ENCODE measurements at places on chromosomes 7 and 10. TPM values are rescaled to one million over a fixed set of nuclear protein-coding genes. Genes with fewer than 3 reads are reported as not detected.

DNA sequence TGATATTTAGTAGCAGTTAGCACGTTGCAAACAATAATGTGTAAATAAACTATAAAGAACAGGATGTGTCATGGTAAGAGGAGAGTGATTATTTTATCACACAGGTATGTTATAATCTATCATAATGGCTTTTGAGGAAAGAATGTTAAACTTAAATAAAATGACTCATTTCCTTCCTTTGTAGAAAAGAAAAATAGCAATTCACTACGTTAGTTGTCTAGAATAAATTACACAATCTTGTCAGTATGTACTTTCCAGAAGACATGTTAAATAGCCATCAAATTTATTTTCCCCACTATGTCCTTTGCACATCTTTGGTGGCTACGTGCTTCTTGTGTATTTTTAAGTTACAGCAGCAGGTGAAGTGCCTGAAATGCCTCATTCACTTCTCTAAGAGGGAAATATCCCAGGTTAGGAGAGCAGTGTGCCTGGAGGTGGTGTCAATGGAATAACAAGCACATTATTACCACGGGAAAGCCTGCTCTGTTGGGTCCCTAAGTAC is 133.8 kb downstream of the SEMA3A start:
- no peak for DNase-seq

DNA sequence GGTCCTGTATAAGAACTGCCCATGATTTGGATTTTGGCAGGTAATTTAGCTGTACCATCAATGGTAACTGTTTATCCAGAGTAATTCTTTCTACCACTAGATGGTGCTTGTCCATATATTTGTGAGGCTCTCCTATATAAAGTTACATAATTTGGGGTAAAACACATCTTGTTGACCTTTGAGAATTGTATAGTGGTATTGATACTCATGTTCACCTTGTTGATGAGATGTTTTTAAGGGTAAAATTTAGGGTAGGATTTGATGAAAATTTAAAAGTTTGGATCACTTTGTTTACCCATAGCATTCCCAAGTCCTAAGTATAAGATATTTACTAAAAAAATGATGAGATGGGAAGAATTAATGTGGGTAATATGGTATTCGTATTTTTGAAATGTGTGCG is 31.6 kb downstream of the ST7 start:
- no peak for DNase-seq

DNA sequence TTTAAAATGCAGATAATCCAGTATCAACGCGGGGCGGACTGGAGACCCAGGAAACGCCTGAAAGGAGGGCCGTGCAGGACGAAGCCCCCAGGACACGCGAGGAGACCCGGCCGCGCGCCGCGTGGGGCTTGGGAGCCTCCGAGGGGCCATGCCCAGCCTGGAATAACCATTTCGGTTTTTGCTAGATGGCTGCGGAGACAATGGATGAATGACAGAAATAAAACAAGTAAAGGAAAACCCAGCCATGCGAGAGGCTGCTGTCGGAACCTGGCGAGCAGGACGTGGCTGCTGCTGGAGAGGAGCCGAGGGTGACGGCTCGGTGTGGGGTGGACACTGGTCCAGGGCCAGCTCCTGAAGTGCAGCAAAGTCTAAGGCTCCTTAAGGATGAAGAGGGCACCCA is 227.2 kb upstream of the ADARB2 start:
- no peak for DNase-seq

DNA sequence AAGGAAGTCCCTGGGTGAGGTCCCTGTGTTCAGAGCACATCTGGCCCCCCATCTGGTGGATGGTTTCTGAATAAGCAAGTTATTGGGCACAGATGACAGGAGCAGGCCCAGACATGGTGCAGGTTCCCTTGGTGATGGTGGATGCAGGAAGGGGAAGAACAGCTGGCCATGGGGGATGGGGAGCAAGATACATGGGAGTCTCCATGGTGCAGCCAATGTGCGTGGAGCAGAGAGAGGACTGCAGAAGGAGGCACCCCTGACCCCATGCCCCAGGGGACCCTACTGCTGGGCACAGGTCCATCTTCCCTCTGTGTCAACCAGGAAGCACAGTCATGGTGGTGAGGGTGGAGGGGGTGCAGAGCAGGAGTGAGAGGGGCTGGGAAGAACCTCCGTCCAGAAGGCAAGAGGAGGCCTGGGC is 43.8 kb upstream of the RABGEF1 start:
- DNase-seq, result no peak

- no peak for DNase-seq
These were observed 23.9 kb upstream of the GPR26 start for GRCh38 chr10:123642293-123642692.

GRCh38 chr10:95172851-95173250 is 21.2 kb upstream of the ACSM6 start:
- DNase-seq, result no peak

DNA sequence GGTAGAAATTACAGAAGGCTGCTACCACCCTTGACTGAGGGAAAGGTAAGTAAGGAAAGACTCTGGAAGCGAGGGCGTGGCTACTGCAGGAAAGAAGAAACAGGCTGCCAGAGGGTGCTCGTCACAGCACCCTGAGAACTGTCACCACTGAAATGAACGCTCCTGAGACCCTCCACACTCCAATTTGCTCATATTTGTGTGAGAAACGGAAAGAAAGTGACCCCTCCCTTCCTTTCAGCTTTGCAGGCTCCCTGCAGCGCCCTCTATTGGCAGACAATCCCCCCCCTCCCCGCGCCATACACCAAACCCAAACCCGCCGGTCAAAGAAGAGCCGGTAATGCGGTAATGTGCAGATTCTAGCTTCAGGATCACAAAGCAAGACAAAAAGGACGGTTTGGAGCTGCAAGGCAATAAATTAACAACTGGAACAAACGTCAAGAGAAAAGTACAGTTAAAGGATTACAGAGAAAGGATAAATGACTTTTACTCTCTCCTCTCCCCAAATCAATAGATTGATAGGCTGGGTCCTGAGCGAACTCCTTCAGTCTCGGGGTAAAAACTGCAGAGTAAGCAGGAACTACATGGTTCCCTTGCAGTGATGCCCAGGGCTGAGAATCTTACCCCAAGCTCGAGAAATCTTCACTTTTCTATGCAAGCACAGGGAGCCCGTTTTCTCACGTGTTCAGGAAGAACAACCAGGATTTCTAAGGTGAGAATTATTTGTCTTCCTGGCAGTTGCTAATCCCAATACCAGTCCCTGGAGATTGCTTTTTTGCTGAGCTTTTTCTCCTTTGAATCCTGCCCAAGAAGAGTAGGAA is 47.6 kb downstream of the STEAP1B start:
- DNase-seq, result no peak

- no peak for DNase-seq
These were observed 77.4 kb downstream of the ZEB1 start for GRCh38 chr10:31396376-31396775.

DNA sequence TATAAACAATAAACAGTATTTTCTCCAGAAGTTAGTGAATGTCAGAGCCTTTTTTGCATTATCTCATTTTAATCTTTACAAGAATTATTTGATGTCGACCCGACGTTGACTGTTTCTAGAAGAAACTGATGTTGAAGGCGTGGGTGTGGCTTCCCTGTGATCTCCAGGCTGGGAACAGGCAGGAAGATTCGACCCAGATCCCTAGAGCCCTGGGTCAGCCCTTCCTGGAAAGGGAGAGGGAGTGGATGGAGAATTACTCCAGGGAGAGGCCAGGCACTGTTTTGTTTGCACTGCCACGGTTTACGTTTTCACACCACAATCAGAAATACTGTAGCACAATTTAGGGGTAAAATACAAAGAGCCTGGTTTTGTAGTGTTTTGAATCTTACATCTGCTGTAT is 133.1 kb downstream of the ADARB2 start:
- DNase-seq, result no peak

The PLCE1 gene
- polyA plus RNA-seq, result 37.6 TPM
